Naive thymus-derived CD4-positive, alpha-beta T cell (primary cell): ENCODE measurements at places on chromosomes 6 and 20. TPM values are rescaled to one million over a fixed set of nuclear protein-coding genes. Genes with fewer than 3 reads are reported as not detected.
A peak's percentile ranks its signal among the peaks of the same experiment; 100 is the strongest.

The KIF25 gene
- total RNA-seq = not detected in 2 replicates

The CCR6 gene
- 4.1 TPM for total RNA-seq

The LY6G5B gene
- total RNA-seq = 42.9 TPM

The LPA gene
- not detected for total RNA-seq

The HSPA1L gene
- total RNA-seq = 3.3 TPM

The POM121L2 gene
- total RNA-seq = not detected

The MYT1 gene
- total RNA-seq = not detected

The SDHAF4 gene
- total RNA-seq = 6.8 TPM

- H3K36me3 ChIP-seq = no peaks in the 10 kb centered on the region
- H3K27me3 ChIP-seq = no peaks in the 10 kb centered on the region
- H3K27ac ChIP-seq = peak overlapping the region; percentile 96
- H3K4me3 ChIP-seq = peak overlapping the region; percentile 84
- H3K4me1 ChIP-seq = peaks cover 69% of the 10 kb centered on the region
Observed at GRCh38 chr20:50111120-50111828, 1.7 kb downstream of the UBE2V1 start.

DNA sequence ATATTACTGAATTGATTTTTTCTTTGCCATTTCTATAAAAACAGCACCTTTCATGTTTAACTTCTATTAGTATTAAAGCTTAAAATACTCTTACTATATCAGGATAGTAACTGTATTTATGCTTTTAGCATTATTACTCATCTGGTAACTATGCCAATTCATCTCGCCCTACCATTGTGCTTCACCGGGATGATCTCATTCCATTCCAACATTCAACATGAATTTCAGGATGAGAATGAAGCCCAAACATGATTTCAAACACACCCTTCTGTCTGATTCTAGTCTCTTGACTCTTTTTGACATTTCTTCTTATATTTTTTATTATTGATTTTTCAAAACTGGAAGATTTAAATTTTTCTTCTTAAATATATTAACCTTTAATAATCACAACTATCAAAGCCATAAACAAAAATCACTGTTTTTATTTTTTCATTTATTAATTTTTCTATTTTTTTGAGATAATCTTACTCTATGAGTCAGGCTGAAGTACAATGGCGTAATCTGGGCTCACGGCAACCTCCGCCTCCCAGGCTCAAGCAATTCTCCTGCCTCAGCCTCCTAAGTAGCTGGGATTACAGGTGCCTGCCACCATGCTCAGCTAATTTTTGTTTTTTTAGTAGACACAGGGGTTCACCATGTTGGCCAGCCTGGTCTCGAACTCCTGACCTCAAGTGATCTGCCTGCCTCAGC, 46.7 kb downstream of the GJA1 start:
- no peak for DNase-seq
- H3K27ac ChIP-seq = no peak overlapping the region
- no peaks in the 10 kb centered on the region for H3K27me3 ChIP-seq

DNA sequence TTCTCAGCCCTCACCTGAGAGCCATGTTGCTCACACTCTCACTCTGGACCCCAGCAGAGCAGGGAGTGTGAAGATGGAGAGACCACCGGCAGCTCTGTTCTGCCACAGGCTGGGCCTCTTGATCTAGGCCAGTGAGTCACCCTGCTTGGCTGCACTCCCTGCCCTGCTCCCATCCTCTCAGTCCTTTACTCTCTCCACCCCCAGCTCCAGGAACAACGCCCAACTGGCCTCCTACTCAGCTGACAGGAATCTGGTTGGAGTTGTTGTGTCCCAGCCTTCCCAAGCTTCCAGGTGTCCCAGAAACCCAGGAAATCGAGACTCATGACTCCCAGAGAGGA, at the start of gene PSORS1C1:
Gene PSORS1C1, plus strand, starts transcription at position 260 of the 338 bp plus-strand sequence. CDS start 14,833 bp downstream, outside the sequence.
- H3K27ac ChIP-seq = no peak within 1 kb of the TSS
- no peak for DNase-seq
- H3K36me3 ChIP-seq = no peaks in the 10 kb centered on the region
- no peaks in the 10 kb centered on the region for H3K4me1 ChIP-seq
- H3K4me3 ChIP-seq = no peak within 1 kb of the TSS

GRCh38 chr6:154824076-154824475, 90.9 kb downstream of the SCAF8 start:
- H3K36me3 ChIP-seq = peaks cover 16% of the 10 kb centered on the region
- DNase-seq = no peak
- no peak overlapping the region for H3K4me3 ChIP-seq
- no peaks in the 10 kb centered on the region for H3K27me3 ChIP-seq
- H3K27ac ChIP-seq = no peak overlapping the region
- H3K4me1 ChIP-seq = no peaks in the 10 kb centered on the region

GRCh38 chr6:90024633-90025032, 130.4 kb downstream of the GJA10 start:
- H3K4me3 ChIP-seq = no peak overlapping the region
- DNase-seq = no peak
- H3K27me3 ChIP-seq = no peaks in the 10 kb centered on the region

- H3K4me1 ChIP-seq = no peaks in the 10 kb centered on the region
- no peak overlapping the region for H3K4me3 ChIP-seq
- no peak for DNase-seq
- no peaks in the 10 kb centered on the region for H3K36me3 ChIP-seq
Observed at GRCh38 chr6:117498159-117498558, 15.7 kb downstream of the DCBLD1 start.

- H3K4me3 ChIP-seq = no peak overlapping the region
- H3K27ac ChIP-seq = no peak overlapping the region
- no peaks in the 10 kb centered on the region for H3K27me3 ChIP-seq
- no peaks in the 10 kb centered on the region for H3K36me3 ChIP-seq
- no peaks in the 10 kb centered on the region for H3K4me1 ChIP-seq
Observed at GRCh38 chr6:91613481-91613880, 1026.6 kb upstream of the MAP3K7 start.

DNA sequence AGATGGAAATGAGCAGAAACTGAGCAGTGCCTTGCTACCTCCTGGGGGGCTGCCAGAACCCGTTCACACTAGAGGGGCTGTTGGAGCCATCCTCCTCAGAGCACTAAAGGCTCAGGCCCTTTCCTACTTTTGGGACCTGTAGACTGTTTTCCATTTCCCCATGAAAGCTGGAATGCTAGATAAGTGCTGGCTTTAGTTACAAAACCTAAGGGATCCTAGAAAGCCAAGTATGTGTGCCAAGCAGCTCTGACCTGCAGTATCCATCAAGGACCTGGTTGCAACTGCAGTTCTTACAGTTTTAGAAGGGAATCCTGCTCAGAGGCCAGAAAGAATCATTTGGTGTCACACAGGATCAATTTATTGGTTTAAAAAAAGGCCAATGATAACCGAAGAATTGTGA, 176.7 kb upstream of the COL21A1 start:
- H3K27ac ChIP-seq = no peak overlapping the region
- H3K4me1 ChIP-seq = no peaks in the 10 kb centered on the region
- no peak overlapping the region for H3K4me3 ChIP-seq
- no peaks in the 10 kb centered on the region for H3K27me3 ChIP-seq

DNA sequence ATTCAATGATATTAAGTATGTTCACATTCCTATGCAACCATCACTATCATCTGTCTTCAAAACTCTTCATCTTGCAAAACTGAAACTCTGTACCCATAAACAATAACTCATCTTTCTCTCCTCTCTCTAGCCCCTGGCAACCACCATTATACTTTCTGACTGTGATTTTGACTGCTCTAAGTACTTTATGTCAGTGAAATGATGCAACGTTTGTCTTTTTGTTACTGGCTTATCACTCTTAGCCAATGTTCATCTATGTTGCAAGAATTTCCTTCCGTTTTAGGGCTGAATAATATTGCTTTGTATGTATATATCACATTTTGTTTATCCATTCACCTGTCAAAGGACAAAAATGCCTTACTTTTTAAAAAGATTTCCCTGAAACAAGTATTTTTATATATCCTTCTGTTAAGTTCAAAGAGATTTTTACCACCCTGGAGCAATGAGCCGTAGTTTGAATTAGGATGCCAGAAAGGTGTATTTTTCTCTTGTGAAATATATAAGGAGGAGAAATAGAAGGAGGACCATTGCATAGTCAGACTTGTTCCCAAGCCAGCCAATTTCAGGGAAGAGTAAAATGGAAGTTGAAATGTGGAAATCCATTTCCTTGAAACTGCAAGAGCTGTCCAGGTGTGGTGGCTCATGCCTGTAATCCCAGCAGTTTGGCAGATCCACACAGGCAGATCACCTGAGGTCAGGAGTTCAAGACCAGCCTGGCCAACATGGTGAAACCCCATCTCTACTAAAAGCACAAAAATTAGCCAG, 4.0 kb upstream of the CGAS start:
- H3K36me3 ChIP-seq = no peaks in the 10 kb centered on the region
- DNase-seq = no peak
- H3K27ac ChIP-seq = no peak overlapping the region
- no peaks in the 10 kb centered on the region for H3K27me3 ChIP-seq
- H3K4me1 ChIP-seq = peaks cover 8% of the 10 kb centered on the region

- no peak for DNase-seq
- peaks cover 40% of the 10 kb centered on the region for H3K4me1 ChIP-seq
- H3K4me3 ChIP-seq = peak overlapping the region; percentile 91
- H3K36me3 ChIP-seq = peaks cover 6% of the 10 kb centered on the region
- H3K27me3 ChIP-seq = no peaks in the 10 kb centered on the region
Observed at GRCh38 chr6:31663961-31664789, 622 bp downstream of the GPANK1 start.

DNA sequence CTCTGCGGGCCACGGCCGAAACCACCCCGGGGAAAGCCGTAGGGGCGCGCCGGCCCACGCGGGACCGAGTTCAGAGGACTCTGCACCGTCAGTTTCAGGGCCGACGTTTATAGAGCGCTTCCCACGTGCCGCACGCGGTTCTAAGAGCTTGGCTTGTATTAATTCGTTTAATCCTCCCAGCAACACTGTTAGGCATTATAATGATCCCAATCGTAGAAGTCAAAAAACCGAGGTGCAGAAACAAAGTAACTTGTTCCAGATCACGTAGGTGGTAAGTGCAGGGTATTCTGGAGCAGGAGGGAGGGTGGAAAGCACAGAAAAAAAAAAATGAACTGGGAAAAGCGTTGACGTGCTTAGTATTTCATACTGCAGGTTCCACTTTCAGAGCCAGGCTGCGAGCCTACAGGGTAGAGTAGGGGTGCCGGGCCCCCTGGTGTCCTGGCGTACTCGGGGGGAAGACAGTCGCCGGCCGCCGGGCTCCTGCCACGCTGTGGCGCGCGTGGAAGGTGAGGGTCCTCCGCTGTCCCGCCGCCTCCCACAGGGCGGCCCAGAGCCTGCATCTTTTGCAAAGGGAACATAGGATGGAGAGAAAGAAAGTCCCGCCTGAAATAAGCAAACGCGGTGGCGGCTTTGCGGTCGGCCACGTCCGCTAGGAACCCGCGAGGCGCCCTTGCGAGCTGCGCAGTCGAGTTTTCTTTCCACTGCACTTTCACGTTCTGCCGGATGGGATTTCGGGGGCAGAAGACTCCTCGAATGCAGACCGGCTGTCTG, 10.2 kb upstream of the FOXF2 start:
- DNase-seq = no peak
- no peak overlapping the region for H3K27ac ChIP-seq
- H3K36me3 ChIP-seq = no peaks in the 10 kb centered on the region
- no peak overlapping the region for H3K4me3 ChIP-seq
- H3K4me1 ChIP-seq = peaks cover 16% of the 10 kb centered on the region

GRCh38 chr6:17998003-17998402, 10.6 kb upstream of the KIF13A start:
- no peaks in the 10 kb centered on the region for H3K27me3 ChIP-seq
- H3K36me3 ChIP-seq = no peaks in the 10 kb centered on the region
- no peaks in the 10 kb centered on the region for H3K4me1 ChIP-seq
- no peak for DNase-seq
- no peak overlapping the region for H3K27ac ChIP-seq

DNA sequence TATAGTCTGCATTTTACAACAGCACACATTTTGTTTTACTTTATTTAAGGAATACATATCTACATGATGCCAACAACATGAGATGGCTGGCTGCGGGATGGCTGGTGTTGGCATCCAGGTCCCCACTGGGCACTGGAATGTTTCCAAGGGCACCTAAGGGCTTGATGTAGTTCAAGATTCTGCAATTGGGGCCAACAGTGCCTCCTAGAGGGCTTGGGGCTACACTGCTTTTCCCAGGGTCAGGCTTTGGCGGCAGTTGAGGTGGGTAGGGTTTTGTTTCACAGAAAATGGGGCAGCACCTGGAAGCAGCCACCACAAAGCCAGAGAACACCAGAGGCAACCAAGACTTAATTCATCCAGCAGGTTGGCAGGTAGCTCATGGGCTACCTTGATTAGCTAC, 202.2 kb upstream of the PRND start:
- H3K36me3 ChIP-seq = no peaks in the 10 kb centered on the region
- no peak overlapping the region for H3K27ac ChIP-seq
- H3K4me3 ChIP-seq = no peak overlapping the region
- H3K4me1 ChIP-seq = no peaks in the 10 kb centered on the region
- peak; percentile 30 for DNase-seq
- no peaks in the 10 kb centered on the region for H3K27me3 ChIP-seq

DNA sequence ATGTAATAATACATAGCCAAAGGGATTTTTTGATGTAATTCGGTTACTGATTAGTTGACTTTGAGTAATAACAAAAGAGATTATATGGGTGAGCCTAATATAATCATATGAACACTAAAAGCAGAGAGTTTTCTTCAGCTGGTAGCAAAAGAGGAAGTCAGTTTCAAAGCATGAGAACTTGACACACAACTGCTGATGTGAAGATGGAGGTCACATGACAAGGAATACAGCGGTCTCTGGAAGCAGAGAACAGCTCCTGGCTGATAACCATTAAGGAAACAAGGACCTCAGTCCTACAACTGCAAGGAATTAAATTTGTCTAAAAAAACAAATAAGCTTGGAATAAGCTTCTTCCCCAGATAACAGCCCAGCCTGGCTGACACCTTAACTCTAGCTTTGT, 154.5 kb upstream of the PRND start:
- H3K27me3 ChIP-seq = no peaks in the 10 kb centered on the region
- no peak overlapping the region for H3K4me3 ChIP-seq
- DNase-seq = no peak

- no peaks in the 10 kb centered on the region for H3K27me3 ChIP-seq
- no peaks in the 10 kb centered on the region for H3K36me3 ChIP-seq
- no peak for DNase-seq
- peaks cover 9% of the 10 kb centered on the region for H3K4me1 ChIP-seq
Observed at GRCh38 chr6:132648356-132648755, 10.6 kb downstream of the TAAR1 start.

- no peak overlapping the region for H3K4me3 ChIP-seq
- no peaks in the 10 kb centered on the region for H3K36me3 ChIP-seq
- no peaks in the 10 kb centered on the region for H3K27me3 ChIP-seq
- DNase-seq = no peak
- H3K4me1 ChIP-seq = peaks cover 6% of the 10 kb centered on the region
Observed at GRCh38 chr20:32354592-32355416, 3.3 kb upstream of the ASXL1 start.

- peak within 1 kb of the TSS; percentile 1 for H3K4me3 ChIP-seq
- no peaks in the 10 kb centered on the region for H3K36me3 ChIP-seq
- DNase-seq = peak; percentile 34
- peaks cover 4% of the 10 kb centered on the region for H3K4me1 ChIP-seq
- H3K27ac ChIP-seq = no peak within 1 kb of the TSS
Observed at GRCh38 chr6:28258877-28259777, at the start of gene NKAPL. TSS of gene NKAPL (plus strand) at chr6:28259297. CDS start at chr6:28259372, 75 bp downstream.

GRCh38 chr6:108914235-108915022, 66.2 kb downstream of the ARMC2 start:
- no peak overlapping the region for H3K27ac ChIP-seq
- no peaks in the 10 kb centered on the region for H3K36me3 ChIP-seq
- no peak overlapping the region for H3K4me3 ChIP-seq

GRCh38 chr6:145824344-145824743, 9.7 kb upstream of the FBXO30 start:
- H3K4me3 ChIP-seq = no peak overlapping the region
- H3K4me1 ChIP-seq = peaks cover 5% of the 10 kb centered on the region
- no peaks in the 10 kb centered on the region for H3K36me3 ChIP-seq
